ENCODE measurements at places on chromosomes 7 and 10.

DNA sequence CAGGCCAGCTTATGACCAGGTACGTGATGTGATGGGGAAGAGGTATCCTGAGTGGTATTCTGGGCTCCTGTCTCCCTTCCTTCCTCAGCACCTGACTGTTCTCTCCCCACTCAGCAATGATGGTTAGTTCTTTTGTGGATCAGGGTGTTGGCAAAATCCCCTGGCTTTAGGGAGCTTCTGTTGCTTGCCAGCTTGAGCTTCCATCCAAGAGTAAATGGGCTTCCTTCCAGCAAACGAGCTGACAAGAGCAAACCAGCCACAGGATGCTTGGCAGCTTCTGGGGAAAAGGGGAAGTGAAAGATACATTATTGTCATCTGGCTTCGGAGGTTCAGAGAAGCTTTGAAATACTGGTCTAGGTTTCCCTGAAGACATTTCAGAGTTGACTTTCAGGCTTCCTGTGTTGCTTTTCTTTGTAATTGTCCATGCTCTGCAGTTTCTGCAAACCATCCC, 5.2 kb downstream of the DUSP5 start:
- DNase-seq = peak; percentile 36

DNA sequence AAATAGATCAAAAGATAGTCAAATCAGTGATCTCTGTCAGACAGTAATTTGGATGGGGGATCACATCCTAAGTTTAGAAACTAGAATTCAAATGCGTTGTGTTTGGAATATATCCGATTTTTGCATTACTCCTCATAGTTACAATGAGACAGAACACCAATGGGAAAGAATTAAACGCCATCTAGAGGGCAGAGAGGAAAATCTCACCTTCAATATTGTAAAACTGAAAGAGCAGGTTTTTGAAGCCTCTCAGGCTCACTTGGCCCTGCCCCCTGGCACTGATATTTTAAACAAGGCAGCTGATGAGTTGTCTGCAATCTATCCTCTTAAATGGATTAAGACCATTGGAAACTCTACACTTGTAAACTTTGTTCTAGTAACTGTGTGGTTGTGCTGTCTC, 17.7 kb downstream of the FRG2B start:
- no peak for DNase-seq

DNA sequence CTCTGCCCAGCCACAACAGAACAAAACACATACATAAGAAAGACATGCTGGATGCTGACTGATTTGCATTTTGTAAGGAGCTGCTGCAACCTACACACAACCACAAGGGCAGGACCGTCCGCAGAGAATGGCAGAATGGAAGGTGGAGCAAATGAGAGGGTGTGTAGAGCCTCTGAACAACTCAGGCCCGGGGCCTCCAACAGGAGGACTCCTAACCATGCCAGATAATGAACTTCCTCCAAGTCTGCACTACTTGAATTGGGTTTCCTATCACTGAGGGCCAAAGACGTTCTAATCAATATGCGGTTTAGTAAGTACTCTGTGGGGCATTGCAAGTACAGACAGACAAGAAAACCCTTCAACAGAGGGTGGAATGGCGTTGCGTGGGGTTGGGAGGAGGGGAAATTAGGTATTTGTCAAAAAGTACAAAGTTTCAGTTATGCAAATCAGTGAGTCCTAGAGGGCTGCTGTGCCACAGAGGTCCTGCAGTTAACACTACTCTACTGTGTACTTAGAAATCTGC, 14.6 kb downstream of the VOPP1 start:
- DNase-seq = no peak

DNA sequence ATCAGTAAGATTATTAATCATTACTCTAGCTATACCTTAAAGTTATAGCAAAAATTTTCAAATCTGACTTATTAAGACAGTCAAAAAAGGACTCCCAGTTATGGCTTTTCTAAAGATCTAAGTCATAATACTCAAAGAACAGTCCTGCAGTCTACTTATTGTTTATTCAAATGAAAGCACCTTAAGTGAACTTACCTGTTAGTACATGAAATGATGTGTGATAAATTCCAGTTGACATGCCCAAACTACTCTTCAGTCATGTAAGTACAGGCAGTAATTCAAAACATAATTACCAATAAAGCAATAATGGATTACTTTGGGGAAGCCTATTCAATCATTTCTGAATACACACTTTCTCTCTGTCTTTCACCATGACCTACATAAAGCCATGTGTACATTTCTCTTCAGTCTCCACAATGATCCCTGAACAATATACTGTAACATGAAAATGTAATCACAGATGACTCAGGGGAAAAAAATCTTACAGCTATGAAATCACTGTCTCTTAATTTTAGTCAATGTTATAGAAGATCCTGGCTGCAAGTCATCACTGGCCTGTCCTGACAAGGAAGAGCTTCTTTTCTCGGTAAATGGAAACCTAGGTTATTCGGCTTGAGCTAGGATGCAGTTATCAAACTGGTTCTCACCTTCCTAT, 420.7 kb upstream of the LRRTM3 start:
- DNase-seq = no peak

GRCh38 chr10:120453886-120454285, 3.1 kb upstream of the PLPP4 start:
- no peak for DNase-seq

GRCh38 chr10:71363936-71364335, 32.8 kb upstream of the CDH23 start:
- no peak for DNase-seq

DNA sequence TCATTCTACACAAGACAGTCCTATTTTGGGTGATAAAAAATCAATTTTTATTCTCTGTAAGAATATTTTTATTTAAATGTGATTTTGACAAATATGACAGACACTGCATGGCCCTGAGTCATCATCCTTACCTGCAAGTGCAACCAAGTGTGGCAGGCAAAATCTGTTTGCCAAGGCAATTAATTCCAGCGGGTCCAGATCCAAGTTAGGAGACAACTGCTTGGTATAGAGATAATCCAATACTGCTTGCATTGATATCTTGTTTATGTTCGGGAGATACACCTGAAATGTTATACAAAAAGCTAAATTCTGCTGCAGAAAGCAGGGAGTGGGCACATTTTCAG, 66.2 kb downstream of the RHOBTB1 start:
- DNase-seq = no peak

GRCh38 chr7:7738622-7739021, 20.2 kb upstream of the RPA3 start:
- no peak for DNase-seq

GRCh38 chr7:75876126-75876881, 2.5 kb upstream of the RHBDD2 start:
- DNase-seq = no peak

DNA sequence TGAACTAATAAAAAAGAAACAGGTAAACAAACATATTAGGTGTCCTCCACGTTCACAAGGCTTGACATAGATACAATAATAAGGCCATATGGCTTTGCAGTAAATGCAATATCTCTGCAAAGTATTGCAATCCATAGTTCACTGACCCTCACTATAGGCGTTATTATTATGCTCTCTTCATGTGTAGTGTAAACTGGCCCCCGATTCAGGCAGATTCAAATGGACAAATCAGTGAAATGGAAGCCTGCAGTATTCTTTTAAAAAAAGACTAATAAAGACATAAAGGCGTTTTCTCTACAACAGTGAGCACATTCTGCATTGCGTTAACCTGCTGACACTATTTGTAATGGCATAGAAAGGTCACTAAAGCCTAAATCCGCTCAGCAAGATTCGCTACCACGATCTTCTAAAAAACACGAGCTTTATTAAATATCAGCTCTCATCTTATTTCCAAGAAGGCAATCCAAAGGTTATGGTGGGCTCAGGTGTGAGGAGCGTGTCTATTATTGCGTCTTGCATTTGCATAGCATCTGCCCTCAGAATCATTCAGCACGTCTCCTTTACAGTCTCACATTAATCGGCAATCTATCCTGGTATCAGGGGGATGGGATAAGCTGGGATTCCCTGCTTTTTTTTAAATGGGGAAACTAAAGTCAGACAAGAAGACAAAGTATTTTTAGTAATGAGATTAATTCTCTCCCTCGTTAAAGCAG, 36.2 kb downstream of the FRMD4A start:
- no peak for DNase-seq

- DNase-seq = no peak
Measured at GRCh38 chr10:129501652-129502436, 34.8 kb downstream of the MGMT start.

DNA sequence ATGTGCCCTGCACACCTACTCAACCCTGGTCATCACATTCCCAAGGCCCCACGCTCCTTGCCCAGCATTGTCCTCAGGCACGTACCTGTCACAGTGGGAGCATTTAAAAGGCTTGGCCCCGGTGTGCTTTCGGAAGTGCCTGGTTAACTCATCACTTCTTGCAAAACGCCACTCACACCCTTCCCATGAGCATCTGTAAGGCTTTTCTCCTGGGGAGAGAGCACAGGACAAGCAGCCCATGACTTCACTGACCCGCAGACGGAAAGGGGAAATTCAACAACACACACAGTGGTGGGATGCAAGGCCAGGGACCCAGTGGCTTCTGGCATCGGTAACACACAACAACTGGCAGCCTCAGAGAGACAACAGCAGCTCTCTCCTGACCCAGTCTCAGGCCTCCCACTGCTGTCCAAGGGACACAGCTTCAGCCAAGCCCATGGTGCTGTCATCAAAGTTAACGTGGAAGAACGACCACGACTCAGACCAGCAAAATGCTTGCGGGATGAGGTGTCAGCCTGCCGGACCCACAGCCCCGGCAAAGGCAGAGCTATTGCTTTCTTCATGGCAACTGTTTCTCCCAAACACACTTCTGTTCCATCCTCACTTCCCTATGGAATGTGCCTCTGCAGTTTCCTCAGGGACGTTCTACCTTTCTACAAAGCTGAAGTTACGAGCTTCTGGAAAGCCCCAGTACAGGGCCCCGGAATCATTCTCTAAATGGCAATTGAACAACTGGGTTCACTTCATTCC, 4.8 kb downstream of the KLF6 start:
- no peak for DNase-seq

- no peak for DNase-seq
Measured at GRCh38 chr7:30750683-30751650, 968 bp upstream of the INMT start.

DNA sequence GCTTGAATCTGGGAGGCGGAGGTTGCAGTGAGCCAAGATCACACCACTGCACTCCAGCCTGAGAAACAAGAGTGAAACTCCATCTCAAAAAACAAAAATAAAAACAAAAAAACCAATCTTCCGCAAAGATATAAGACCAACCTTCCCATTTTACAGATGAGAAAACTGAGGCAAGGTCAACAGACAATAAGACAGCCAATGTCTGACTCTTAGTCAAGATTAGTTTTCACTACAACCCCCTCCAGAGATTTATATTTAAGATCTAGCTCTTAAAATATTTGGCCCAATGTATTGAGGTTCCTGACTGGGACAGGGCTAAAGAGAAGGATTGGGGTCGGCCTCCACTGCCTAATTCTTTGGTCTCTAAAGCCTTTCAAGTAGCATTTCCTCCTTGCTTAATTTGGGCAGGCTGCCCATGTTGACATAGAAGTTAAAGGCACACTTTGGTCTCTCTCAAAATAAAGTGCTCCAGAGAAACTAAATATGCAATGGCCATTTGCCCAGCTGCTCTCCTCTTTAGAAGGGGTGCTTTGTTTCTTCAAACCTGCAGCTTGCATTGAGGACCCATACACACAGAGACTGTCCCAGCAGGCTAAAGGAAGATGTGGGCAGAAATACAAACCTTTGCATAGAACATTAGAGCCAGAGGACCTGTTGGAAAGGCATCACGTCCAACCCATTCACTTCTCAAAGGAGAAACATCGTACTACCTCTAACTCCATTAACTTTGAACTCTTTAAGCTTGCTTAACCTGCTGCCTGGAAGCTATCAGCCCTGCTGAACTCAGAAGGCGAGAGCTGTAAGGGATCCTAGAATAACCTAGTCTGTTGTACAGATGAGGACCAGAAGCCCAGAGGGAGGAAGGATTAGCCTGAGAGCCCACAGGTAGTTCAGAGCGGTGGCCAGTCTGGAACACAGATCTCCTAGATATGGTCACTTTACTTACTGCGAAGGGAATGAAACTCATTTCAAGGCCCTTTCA, 3.9 kb downstream of the TECTB start:
- no peak for DNase-seq

- no peak for DNase-seq
Measured at GRCh38 chr10:127942811-127943210, 35.9 kb downstream of the PTPRE start.

DNA sequence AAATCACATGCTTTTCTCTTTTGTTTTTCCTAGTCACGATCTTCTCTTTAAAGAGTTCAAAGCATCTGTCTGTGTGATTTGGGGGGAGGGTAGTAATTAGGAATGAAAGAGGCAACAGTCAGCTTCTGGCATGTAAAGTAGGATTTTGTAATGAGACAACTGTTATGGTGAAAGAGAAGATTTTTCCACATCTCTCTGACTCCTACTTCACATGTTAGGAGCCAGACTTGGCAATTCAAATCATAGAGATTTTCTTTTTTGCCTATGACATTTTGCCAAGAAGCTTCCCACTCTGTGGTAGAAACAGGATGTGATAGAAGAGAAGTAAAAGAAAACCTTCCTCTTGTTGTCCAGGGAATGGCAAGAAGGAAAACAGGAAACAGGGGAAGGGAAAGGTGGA, 38.3 kb upstream of the KLHL7 start:
- DNase-seq = no peak

- no peak for DNase-seq
Measured at GRCh38 chr7:112481833-112482670, 1.3 kb downstream of the LSMEM1 start.

- no peak for DNase-seq
Measured at GRCh38 chr10:80598084-80598798, 60.5 kb downstream of the SH2D4B start.

DNA sequence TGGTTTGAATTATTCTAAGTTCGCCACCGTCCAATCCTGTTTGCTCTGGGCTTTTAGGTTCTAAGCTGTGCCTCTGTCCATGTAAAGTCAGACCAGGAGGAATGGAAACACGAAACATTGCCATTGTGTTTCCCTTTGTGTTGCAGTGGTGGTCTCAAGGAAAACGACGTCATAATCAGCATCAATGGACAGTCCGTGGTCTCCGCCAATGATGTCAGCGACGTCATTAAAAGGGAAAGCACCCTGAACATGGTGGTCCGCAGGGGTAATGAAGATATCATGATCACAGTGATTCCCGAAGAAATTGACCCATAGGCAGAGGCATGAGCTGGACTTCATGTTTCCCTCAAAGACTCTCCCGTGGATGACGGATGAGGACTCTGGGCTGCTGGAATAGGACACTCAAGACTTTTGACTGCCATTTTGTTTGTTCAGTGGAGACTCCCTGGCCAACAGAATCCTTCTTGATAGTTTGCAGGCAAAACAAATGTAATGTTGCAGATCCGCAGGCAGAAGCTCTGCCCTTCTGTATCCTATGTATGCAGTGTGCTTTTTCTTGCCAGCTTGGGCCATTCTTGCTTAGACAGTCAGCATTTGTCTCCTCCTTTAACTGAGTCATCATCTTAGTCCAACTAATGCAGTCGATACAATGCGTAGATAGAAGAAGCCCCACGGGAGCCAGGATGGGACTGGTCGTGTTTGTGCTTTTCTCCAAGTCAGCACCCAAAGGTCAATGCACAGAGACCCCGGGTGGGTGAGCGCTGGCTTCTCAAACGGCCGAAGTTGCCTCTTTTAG, 46.3 kb upstream of the DMBT1 start:
- DNase-seq = no peak

- no peak for DNase-seq
Measured at GRCh38 chr10:123421461-123421860, 244.7 kb upstream of the GPR26 start.

- DNase-seq = no peak
Measured at GRCh38 chr7:29421010-29421956, 142.4 kb upstream of the PRR15 start.
